ENCODE measurements at places on chromosomes 13 and 19. TPM values are rescaled to one million over a fixed set of nuclear protein-coding genes. Genes with fewer than 3 reads are reported as not detected.
A peak's percentile ranks its signal among the peaks of the same experiment; 100 is the strongest.

DNA sequence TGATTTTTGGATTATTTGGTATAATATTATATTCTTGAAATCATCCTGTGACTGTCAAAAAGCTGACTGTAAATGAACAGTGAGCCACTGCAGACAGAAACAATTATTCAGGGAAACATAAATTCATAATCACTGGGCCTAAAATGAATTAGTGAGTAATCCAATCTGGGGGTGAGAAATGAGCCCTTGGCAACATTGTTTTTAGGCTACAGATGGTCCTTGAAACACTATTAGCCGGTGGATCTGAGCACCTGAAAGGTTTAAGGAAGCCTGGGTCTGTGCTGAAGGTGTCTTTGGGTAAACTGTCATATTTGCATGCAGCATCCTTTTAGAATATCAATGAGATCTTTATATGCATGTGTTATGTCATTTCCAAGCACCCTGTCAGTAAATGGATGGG, 290.7 kb downstream of the ATP8A2 start:
- DNase-seq: no peak

- no peak for DNase-seq
Measured at GRCh38 chr13:29810145-29810742, 40.2 kb downstream of the UBL3 start.

GRCh38 chr13:26460648-26461047, 96.8 kb upstream of the WASF3 start:
- no peak for DNase-seq

GRCh38 chr13:101449790-101450748, 2.4 kb upstream of the ITGBL1 start:
- DNase-seq: no peak

GRCh38 chr13:59865398-59865797, 298.3 kb downstream of the DIAPH3 start:
- DNase-seq: no peak

DNA sequence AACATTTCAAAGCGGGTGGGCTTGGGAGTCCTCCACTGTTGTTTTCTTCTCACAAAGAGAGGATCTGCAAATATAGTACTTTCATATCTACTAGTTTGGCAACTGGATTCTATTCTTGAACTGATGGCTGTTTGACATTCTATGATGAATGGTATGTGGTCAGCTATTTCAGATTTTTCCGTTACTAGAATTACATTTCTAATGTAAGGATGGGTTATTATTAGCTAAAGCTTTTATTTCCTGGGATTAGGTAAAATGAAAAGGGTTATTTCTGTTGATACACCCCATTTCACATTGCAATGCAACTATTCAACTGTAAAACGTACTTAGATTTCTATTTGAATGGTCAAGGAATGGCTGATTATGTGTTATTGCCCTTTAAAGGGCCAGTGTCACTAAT, 629.7 kb downstream of the DACH1 start:
- DNase-seq: no peak

DNA sequence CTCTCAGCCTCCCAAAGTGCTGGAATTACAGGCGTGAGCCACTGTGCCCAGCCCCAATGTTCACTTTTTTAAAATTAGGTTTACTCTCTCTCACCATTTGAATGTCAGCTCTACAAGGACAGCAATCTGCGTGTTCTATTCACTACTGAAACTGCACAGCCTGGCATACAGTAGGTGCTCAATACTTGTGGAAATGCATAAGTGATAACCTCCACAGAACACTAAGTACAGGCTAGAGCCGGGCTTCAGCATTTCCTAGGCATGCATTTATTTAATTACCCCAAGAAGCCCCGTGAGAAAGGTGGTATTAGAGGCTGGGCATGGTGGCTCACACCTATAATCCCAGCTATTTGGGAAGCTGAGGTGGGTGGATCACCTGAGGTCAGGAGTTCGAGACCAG, 33.1 kb upstream of the TNFAIP8L1 start:
- no peak for DNase-seq

DNA sequence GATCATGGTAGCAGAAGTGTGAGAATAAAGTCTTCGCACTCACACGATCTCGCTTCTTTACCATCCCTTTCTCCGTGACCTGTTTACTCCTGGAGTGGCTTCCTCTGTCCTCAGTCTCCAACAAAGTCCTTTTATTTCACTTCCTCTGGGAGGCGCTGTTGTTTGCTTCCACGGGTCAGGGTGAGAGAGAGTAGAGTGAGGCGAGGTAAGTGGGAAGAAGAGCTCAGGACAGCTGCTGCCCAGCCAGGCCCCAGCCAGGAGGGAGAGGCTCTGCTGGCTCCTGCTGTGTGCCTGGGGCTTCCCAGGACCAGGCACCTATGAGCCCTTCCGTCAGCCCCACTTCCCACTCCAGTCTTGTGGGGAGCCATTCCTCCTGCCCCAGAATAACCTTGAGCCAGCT, 242.1 kb downstream of the FGF9 start:
- no peak for DNase-seq

- no peak for DNase-seq
Measured at GRCh38 chr19:33905937-33906577, 109.4 kb downstream of the KCTD15 start.

- DNase-seq: no peak
Measured at GRCh38 chr13:36086117-36086516, 45.1 kb downstream of the DCLK1 start.

DNA sequence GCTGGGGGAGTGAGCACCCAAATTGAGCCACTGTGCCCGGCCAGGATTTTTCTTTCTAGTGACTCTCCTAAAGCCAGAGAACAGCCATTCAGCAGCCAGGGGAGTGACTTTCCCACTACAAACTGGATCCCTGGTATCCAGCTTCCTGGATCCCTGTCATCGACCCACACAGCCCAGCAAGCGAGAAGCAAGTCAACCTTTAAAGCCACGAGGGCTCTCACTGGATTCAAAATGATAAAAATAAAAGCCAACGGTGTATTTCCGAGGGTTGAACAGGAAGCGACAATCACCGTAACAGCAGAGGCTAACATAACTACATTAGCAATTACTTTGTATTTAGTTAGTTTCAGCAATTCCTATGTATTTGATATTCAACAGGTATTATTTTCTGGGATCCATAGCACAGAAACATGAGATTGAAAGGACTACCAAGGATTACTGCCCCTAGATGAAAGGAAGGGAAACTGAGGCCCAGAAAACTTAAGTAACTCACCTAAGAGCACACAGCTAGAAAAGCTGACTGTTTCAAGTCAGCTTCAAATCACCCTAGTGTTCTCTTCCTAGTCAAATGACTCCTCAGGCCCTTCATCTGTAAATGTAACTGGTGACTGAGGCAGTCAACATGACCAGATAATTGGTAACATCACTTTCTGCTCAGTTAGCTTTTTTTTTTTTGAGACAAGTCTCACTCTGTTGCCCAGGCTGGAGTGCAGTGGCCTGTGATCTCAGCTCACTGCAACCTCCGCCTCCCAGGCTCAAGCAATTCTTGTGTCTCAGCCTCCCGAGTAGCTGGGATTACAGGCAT, 2.7 kb downstream of the RFX1 start:
- DNase-seq: no peak

DNA sequence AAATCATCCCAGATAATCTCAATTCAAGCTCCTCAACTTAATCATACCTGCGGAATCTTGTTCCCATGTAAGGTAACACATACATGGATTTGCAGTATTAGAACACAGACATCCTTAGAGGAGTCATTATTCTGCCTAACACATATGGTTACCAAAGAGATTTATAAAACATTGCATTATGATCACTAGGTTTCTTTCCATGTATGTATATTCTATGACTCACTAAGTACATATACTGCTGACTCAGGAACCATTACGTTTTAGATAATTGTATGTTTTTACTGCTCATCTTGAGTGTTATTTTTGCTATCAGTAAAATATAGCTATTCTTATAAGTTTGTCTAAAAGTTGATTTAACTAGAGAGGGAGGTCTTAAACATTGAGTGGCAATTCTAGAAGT, 182.9 kb downstream of the SLITRK6 start:
- no peak for DNase-seq

DNA sequence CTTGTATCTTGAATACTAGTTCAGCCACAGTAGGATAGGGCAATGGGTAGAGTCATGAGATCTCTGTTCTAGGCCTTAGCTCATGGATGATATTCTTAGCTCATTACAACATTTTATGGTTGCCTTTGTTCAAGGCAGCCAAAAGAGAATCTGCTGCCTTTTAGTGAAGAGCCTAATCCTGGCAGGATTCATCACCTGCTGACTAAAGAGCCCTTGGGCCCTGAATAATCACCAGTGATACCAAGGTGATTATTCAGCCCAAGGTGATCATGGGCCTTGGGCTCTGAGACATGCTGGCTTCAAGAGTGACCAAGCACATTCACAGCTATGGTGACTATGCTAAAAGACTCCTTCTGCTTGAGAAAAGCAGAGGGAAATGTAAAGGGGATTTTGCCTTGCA, 143.3 kb upstream of the MYO16 start:
- no peak for DNase-seq

DNA sequence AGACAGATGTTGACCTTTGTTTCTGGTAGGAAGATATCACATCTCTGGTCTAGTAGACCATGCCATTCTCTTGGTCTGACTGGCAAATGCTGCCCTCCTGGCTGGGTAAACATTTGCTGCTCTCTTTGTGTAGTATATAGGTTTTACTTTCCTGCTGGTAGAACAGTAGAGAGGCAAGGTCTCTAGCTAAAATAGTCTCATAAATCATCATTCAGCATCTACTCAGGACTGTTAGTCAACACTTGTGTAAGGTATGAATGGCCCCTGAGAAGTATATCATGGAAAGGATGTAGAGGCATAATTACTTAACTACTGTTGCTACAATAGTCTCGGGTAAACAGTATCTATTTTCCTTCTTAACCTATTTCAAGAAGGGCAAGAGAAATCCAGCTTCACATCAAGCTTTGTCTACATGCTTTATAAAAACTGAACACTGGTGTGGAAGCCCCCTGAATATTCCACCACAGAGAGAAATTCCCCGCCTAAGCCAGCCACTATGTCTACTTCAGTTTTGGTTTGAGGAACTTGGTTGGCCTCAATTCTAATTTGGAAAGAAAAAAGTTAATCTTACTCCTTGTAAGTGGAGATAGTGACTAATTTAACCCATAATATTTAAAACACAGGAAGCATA, 18.4 kb upstream of the MYCBP2 start:
- no peak for DNase-seq

- no peak for DNase-seq
Measured at GRCh38 chr19:57850553-57851017, 926 bp downstream of the ZNF587 start.

DNA sequence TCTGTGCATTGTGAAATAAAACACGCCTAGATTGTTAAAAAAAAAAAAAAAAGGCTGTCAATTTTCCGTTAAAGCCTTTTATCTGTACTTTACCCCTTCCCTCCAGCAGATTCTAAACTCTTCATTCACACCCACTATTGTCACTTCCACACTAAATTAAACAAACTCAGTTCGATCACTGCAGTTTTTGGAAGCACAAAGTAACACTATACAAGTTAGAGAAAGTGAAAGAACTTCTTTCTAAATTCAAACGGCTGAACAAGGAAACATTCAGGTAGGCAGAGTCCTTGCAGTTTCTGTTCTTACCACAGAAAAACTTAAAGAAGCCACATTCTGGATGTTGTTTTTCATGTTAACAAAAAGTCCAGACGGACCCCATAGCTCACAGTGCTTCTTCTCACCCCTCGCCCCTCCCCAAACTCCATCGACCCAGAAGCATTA, 27.5 kb upstream of the UBE2L5 start:
- no peak for DNase-seq

- DNase-seq: no peak
Measured at GRCh38 chr13:31649766-31650165, 89.6 kb upstream of the RXFP2 start.

- no peak for DNase-seq
Measured at GRCh38 chr19:39190768-39191167, 6.0 kb upstream of the NCCRP1 start.

DNA sequence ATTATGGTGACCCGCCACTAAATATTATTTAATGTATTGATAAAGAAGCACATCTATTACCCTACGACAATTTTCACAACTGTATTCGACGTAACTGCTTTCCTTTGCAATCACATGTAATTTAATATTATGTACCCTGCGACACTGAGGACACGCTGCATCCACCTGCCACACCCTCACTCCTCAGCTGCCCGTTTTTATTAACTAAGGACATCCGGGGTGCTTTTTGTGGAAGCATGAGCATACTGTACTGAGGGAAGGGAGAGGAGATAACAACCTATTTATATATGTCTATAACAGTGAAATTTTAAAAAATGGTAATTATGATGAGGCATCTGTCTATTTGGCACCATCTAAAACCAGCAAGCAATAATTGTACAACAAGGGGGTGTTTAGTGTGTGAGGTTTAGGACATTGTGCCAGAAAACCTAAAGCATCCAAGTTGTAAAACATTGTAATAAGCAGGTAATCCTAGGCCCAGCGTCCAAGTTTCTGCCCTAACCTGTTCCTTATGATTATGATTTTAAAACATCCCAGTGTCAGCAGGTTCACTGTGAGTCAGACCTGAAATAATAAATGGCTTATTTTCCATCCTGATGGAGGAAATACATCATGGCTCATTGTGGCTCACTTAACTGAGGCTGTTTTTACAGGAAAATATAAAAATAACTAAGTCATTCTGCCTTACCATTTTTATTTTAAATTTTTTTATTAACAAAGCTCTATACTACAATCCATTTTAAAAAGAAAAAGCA, 56.3 kb downstream of the FOXO1 start:
- DNase-seq: no peak

DNA sequence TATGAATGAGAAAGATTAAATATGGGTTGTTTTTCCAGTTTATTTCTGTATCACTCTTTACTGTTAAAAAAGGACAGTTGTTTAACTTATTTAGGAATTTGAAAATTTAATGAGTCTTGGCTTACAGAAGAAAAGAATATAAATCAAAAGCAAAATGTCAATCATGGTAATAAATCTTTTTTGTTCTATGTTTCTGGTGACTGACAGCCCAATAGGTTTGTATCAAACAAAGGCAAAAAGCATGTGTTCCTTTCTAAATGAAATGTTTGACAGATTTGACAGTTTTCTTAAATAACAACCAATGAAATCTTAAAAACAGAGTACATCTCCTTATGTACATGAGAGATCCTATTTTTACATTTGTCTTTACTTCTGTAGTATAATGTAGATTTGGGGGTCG, 11.0 kb downstream of the PCDH9 start:
- no peak for DNase-seq

GRCh38 chr19:39765091-39766076, 13.3 kb upstream of the LEUTX start:
- peak; percentile 38 for DNase-seq

- DNase-seq: no peak
Measured at GRCh38 chr13:66033924-66034323, 1196.2 kb downstream of the PCDH9 start.

The CGB3 gene
- not detected for total RNA-seq

The CGB5 gene
- total RNA-seq: not detected

The ZNF729 gene
- not detected for total RNA-seq

The VWA8 gene
- 19.3 TPM for total RNA-seq

The TLE2 gene
- 1.9 TPM for total RNA-seq

The ZSCAN1 gene
- total RNA-seq: not detected

The C13orf46 gene
- total RNA-seq: 0.06 TPM

The BST2 gene
- 0.52 TPM for total RNA-seq

The BRD4 gene
- 23.9 TPM for total RNA-seq

The PTGIR gene
- not detected for total RNA-seq

The ELSPBP1 gene
- total RNA-seq: not detected
